Glutamatergic neuron (in vitro differentiated cells): ENCODE measurements at places on chromosomes 7 and 10.

DNA sequence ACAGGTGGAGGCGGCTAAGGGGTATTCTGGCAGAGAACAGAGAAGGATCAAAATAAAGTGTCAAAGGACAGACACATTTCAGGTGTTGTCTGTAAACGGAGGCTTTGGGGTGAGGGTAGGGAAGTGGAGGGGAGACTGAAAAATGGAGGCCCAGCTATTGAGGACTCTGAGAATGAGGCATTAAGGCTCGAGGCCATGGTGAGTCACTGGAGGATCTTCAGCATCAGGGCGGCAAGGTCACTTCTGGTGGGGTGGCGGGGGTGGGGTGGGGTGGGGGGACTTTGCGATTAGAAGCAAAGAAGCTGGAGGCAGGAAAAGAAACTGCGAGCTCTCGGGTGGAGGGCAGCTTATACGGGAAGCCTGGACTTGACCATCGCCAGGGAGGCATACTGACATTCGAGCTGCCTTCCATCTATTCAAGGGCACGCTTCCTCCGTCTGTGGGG lies 58.4 kb upstream of the PCGF5 start:
- DNase-seq: no peak

GRCh38 chr10:6347391-6347951 lies 144.7 kb downstream of the PFKFB3 start:
- DNase-seq: no peak

DNA sequence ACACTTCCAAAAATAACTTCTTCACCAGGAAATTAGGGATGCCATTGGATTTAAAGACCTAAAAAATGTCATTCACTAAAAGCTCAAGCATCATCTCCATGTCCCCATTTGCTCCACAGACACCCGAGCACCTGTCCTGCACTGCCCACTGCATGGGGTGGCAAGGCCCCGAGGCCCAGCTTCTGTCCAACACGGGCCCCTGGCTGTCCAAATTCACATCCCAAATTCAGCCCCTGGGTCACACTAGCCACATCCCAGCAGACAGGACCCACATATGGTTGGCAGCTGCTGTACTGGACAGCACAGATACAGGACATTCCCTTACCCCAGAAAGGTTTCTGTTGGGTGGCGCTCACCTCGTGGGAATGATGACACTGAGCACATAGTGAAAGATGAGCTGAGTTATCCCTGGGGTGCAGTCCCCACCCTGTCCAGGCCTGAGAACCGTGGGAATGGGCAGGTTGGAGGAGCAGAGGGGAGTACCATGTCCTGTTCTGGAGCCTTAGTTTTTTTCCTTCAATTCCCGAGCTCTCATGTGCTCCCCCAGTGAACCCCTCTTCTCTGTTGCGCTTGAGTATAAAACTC lies 55.3 kb downstream of the CSGALNACT2 start:
- DNase-seq: peak; percentile 9

DNA sequence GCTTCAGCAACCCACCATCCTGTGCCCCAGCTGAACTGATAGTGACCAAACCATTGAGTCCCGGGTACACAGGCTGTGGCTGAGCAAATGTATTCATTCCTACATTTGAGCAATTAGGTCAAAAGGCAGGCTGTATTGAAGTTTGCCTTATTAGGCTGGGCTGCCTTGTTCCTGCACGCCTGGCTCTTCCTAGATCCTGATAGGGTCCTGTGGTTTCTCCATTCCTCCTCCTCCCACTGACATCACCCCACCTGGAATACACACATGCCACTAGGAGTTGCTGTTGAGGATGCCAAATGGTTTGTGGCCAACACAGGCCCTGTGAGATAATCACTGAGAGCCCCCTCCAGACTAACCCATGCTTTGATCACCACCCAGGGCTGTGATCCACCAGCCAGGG lies 66.4 kb upstream of the FGFR2 start:
- DNase-seq: no peak

DNA sequence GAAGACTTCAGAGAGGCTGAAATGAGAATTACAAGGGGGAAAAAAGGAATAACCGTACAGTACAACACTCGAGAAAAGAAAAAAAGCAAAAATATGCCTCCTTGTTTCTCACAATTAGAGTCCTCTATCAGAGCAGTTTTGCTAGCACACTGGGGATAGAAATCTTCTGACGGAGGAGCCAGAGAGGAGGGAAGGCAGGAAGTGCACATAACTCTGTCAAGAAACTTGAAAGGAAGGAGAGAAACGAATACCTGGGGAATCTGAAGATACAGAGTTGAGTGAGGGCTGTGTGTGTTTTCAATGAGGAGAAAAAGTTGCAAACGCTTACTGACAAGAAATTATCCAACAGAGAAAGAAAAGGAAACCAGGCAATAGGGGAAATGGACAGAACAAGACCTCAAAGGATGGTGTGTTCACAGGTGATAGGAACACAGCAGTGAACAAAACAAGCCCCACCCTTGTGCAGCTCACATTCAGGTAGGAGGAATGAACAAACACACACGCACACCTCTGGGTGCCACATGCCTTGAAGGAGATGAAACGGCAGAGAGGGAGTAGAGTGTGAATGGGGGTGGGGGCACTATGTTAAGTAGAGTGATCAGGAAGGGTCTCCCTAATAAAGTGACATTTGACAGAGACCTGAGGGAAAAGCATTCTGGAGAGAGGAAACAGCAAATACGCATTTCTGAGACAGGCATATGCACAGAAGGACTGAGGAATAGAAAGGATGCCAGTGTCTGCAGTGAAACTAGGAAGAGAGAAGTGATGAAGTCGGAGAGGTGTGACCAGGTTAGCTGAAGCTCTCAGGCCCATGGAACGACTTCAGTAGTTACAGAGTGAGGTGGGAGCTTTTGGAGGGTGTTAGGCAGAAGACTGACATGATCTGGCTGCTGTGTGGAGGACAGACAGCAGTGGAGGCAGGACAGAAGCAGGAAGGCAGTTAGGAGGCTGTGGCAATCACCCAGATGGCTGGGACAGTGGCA lies 46.7 kb upstream of the SPOCK2 start:
- DNase-seq: no peak

GRCh38 chr10:31630861-31631567 lies 297.6 kb downstream of the ARHGAP12 start:
- DNase-seq: no peak

DNA sequence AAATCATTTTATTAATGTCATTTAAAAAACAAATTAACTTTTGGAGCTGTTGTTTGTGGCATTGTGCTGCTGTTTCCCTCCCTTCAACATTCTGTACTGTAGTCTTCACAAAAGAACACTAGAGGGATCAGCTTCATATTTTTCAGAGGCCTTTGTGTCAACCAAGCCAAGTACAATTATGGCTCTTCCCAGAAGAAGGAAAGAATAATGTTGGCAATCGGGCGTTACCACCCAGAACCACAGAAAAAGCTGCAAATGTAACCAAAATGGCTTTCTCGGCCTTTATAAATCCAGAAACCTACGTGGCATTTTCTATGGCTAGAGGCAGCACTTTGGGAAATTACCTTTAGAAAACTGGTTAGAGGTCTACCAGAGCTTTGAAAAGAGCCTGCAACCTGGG lies 98.8 kb upstream of the COL1A2 start:
- DNase-seq: no peak

- peak; percentile 71 for DNase-seq
Observed at GRCh38 chr10:788796-789748, 99.6 kb upstream of the DIP2C start.

DNA sequence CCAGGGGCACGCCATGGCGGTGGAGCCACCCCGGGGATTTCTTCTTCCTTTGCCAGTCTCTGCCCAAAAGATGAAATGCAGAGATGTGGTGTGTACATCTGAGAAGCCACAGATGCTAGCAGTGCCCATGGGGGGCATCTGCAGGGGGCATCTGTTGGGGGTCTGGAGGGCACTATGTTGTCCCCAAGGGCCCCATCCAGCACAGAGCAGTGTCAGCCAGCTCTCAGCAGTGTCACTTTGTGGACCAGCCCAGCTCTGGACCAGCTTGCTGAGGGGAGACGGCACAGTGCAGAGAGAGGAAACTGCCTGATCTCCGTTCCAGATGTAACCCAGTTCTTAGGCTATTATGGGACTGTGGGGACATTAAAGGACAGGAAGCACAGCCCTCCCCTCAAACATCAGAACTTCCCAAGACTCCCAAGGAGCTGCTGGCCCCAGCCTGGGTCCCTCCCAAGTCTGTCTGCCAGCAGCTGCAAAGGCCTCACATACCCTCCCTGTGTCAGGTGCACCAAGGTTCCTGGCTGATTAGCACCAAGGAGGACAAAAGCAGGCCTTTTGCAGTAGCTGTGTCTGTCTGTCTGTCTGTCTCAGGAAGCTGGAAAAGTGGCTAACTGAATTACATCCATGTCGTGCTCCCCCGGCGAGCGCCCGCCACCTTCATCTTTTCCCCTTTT lies 536.5 kb downstream of the PTPRN2 start:
- no peak for DNase-seq

- no peak for DNase-seq
Observed at GRCh38 chr10:88246675-88247074, 336.4 kb downstream of the RNLS start.
